ENCODE measurements at places on chromosomes 1 and 21. TPM values are rescaled to one million over a fixed set of nuclear protein-coding genes. Genes with fewer than 3 reads are reported as not detected.

LMO4 gene
- 31.8 TPM for total RNA-seq

MYOG gene
- not detected for total RNA-seq

NUCKS1 gene
- 192 TPM for total RNA-seq

DNA sequence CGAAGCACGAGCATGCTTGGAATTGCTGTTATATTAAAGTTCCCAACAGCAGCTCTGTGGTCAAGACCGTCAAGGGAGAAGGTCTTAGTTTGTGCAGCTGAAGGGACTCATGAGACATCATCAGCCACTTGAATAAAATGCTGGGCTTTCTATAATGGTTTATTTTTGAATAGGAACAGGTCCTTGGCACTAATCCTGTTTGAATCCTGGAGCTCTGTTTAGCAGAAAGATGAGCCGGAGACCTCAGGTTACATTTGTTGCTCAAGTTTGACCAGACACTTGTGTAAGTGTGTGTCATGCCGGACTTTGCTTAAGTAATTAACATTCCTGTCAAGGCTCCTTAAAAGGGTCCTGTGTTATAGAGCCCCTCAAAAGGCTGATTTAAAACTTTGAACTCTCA lies 186.5 kb downstream of the ROR1 start:
- no peak for DNase-seq

DNA sequence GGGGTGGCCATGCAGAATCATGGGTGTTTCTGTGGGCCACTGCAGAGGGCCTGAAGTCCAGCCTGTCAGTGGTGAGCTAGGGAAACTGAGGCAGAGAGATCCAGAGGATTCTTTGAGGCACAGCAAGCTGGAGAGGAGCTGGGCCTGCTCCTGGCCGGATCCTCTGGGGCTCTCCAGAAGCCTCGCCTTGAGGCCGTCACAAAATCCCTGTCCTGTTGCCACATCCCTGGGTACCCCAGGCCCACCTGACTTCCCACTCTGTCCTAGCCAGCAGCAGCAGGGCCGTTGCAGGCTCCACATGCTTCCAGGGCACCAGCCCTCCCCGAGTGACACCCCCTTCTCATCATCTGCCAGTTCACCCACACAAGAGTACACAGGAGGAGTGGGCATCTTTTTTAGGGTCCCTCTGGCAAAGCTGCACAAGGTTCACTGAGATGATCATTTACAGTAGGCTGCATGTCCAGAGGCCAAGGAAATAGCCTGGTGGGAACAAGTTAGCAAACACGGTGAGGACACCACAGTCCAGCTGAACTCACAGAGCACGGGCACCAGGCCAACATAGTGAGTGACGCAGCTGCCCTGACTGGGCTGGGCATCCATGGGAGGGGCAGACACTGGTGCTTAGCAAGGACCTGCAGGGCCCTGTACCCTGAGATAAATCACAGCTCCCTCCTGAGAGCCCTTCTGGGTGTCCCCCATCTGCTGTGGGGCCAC lies 25.1 kb upstream of the TSPEAR start:
- DNase-seq = no peak

GRCh38 chr1:26530895-26531598 lies 1.5 kb downstream of the RPS6KA1 start:
- DNase-seq = peak; percentile 18

GRCh38 chr1:208206092-208206698 lies 38.0 kb downstream of the PLXNA2 start:
- no peak for DNase-seq

GRCh38 chr1:40798366-40799281 lies 15.0 kb downstream of the KCNQ4 start:
- no peak for DNase-seq

- DNase-seq = peak; percentile 62
These were observed 1.1 kb downstream of the HUNK start for GRCh38 chr21:31873696-31874599.

DNA sequence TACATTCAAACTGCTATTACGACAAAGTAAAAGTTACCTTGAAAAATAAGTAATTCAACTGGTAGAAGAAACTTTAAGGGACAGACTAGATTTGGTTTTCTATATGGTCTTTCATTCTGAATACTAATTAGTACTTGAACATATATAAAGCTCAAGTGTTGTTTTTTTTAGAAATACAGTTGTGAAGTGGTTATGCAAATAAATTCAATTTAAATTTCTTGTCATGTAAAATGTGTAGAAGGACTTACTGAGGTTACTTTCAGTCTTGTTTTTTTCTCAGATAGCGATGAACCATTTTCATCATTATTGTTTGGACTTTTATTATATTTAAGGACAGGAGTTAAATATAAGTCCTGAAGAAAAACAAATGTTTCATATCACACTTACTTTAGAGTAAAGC lies 24.4 kb downstream of the HS2ST1 start:
- no peak for DNase-seq

DNA sequence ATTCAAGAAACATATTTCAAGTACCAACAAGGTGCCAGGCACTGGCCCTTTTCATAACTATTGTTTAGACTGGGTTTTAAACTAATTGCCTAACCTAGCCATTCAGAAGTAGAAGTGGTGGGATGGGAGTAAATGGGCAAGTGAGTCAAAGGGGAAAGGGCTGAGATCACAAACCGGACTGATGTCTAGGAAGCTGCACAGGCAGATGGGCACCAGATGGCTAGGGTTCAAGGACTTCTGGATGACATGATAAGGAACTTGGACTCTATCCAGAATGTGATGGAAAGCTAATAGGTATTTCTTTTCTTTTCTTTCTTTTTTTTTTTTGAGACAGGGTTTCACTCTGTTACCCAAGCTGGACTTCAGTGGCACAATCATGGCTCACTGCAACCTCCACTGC lies 46.6 kb downstream of the LYST start:
- no peak for DNase-seq

GRCh38 chr1:172460887-172461315 lies 17.0 kb upstream of the PIGC start:
- no peak for DNase-seq

GRCh38 chr1:44806025-44806703 lies 987 bp downstream of the DYNLT4 start:
- no peak for DNase-seq

DNA sequence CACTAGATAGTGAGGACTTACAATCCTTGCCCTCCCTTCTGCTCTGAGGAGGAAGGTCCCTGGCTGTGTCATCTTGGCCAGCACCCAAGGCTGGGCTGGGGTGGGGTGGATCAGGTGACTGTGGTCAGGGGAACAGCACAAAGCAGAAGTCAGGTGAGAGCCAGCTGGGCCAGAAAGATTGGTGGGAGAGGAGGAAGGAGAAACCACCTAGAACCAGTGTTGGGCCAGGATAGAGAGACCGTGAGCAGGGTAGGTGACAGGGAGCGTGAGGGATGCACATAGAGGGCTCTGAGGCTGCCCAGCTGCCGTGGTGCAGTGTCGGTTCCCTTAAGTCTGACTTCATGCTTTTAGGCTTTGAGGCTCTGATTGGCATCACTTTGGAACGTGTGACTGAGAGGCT lies 22.7 kb downstream of the NCF2 start:
- DNase-seq = peak; percentile 36

- DNase-seq = no peak
These were observed 51.1 kb downstream of the DISP3 start for GRCh38 chr1:11529763-11530730.

All from activated T-cell treated with anti-CD3 and anti-CD28 coated beads, Interleukin-2, amount 50 U/mL, for 72 hours (primary cell).